ENCODE measurements at places on chromosomes 2 and 18. TPM values are rescaled to one million over a fixed set of nuclear protein-coding genes. Genes with fewer than 3 reads are reported as not detected.

Gene UGT1A4
- total RNA-seq: not detected

Gene FAM161A
- total RNA-seq: 1.8 TPM

Gene DYSF
- total RNA-seq: 52.1 TPM

Gene PSTPIP2
- total RNA-seq: 3.4 TPM

- no peak overlapping the region for H3K4me3 ChIP-seq
- no peaks in the 10 kb centered on the region for H3K36me3 ChIP-seq
- no peak for DNase-seq
- no peaks in the 10 kb centered on the region for H3K4me1 ChIP-seq
- H3K27ac ChIP-seq: no peak overlapping the region
These were observed 145.7 kb upstream of the HDAC4 start for GRCh38 chr2:239546541-239546940.

- H3K27me3 ChIP-seq: no peaks in the 10 kb centered on the region
- H3K4me1 ChIP-seq: no peaks in the 10 kb centered on the region
- DNase-seq: no peak
- H3K4me3 ChIP-seq: no peak overlapping the region
- H3K27ac ChIP-seq: no peak overlapping the region
These were observed 57.0 kb upstream of the KCNG2 start for GRCh38 chr18:79740521-79741361.

DNA sequence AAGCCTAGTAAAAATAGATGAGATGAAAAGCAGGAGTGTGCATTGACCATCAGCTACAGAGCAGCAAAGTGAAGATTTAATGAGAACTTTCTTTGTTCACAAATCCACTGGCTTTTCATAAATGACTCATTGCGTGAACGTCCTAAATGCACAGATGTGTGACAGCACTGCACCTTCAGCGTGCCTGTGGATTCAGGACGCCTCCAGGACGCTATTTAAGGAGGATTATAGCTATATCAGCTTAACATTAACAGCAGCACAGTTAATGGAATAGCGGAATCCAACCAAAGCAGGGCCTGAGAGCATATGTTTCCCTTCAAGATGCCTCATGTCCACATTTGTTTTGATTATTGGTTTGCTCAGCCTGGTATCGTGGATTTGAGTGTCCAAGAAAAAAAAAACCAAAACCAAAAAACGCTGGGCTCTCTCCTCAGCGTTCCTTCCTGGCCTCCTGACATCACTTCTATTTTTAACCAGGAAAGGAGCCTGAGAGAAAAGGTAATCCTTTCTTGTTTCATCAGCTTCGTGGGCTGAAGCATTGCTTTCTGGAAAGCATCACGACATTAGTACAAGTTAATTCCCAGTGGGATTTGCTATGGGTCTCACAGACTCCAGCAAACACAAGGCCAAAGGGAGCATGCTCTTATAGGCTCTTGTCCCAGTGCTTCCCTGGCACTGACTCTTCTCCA, 447.0 kb upstream of the SMIM21 start:
- H3K27me3 ChIP-seq: no peaks in the 10 kb centered on the region
- H3K36me3 ChIP-seq: no peaks in the 10 kb centered on the region
- H3K4me3 ChIP-seq: no peak overlapping the region
- no peak overlapping the region for H3K27ac ChIP-seq

GRCh38 chr18:35245719-35246317, 5.0 kb downstream of the ZNF397 start:
- no peak overlapping the region for H3K4me3 ChIP-seq
- peaks cover 64% of the 10 kb centered on the region for H3K36me3 ChIP-seq
- DNase-seq: no peak

GRCh38 chr18:12744103-12744502, 41.3 kb downstream of the PSMG2 start:
- H3K4me1 ChIP-seq: no peaks in the 10 kb centered on the region
- no peaks in the 10 kb centered on the region for H3K36me3 ChIP-seq
- no peaks in the 10 kb centered on the region for H3K27me3 ChIP-seq
- no peak for DNase-seq
- no peak overlapping the region for H3K27ac ChIP-seq
- H3K4me3 ChIP-seq: no peak overlapping the region

Measured in right atrium auricular region (tissue), 2 donors.